ENCODE measurements at places on chromosomes 5 and 9. TPM values are rescaled to one million over a fixed set of nuclear protein-coding genes. Genes with fewer than 3 reads are reported as not detected.

STKLD1 gene
- 2.0 TPM for total RNA-seq

FBP2 gene
- not detected for total RNA-seq

GPR21 gene
- total RNA-seq = 0.21 TPM

C9orf43 gene
- total RNA-seq = 2.3 TPM

KIF3A gene
- total RNA-seq = 4.8 TPM

PIP5K1B gene
- 5.0 TPM for total RNA-seq

SAXO1 gene
- 0.06 TPM for total RNA-seq

PDZD2 gene
- total RNA-seq = 1.9 TPM

PCDHGA7 gene
- 1.2 TPM for total RNA-seq

SLC6A19 gene
- 0.49 TPM for total RNA-seq

DNA sequence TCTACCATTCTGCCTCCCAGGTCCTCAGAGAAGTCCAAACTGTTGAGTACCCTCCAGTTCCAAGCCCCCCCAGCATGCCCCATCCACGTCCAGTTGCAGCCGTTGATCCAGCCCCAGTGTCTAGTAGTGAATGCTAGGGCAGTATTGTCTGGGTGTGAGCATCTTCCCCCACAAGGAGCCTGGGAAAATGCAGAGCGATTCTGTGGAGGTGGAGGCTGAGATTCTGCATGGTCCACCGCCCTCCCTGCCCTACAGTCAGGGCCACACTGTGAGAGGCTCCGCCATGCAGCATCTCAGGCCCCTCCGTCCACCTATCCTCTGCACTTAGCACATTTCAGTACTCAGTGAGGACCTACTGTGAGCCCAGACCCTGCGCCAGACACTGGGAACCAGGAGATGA lies 135.9 kb downstream of the GABBR2 start:
- H3K36me3 ChIP-seq = no peaks in the 10 kb centered on the region
- no peak overlapping the region for H3K27ac ChIP-seq
- H3K27me3 ChIP-seq = no peaks in the 10 kb centered on the region

GRCh38 chr9:3793971-3794383 lies 268.2 kb upstream of the RFX3 start:
- DNase-seq = peak; percentile 7
- H3K4me1 ChIP-seq = no peaks in the 10 kb centered on the region
- H3K36me3 ChIP-seq = no peaks in the 10 kb centered on the region
- no peaks in the 10 kb centered on the region for H3K27me3 ChIP-seq

DNA sequence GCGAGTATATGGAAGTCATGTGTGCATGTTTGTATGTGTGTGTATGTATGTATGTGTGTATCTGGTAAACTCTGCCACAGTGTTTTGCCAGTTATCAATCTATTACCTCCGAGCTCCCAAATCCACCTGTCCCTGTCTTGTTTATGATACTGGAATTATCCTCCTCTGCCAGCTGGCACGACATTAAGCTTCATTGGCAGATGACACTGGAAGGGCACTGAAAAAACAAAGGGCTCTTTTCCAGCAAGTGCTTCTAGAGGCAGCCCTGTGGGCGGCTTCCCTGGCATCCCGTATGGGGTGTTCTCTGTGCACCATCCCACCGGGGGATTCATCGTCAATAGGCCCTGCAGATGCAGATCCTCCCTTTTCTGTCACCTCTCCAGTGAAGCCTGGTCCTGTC lies 221.5 kb downstream of the MSX2 start:
- DNase-seq = no peak
- no peak overlapping the region for H3K27ac ChIP-seq
- H3K4me3 ChIP-seq = no peak overlapping the region
- no peaks in the 10 kb centered on the region for H3K27me3 ChIP-seq

DNA sequence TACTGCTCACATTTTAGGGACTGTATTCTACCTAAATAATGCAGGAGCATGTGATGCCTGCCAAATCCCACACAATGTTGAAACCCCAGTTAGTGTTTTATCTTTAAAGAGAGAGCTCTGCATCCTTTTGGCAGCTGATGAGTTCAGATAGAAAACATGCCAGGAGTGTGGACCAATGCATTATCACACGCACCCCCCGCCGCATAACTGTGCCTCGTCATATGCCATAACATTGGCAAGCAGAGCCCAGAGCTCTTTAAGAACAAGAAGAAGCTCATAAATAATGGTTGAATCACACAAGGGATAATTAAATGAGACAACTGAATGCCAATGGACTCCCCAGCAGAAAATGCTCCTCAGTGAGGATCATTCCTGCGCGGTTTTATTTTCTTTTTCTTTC lies 52.8 kb upstream of the RORB start:
- H3K36me3 ChIP-seq = no peaks in the 10 kb centered on the region
- no peaks in the 10 kb centered on the region for H3K27me3 ChIP-seq
- H3K4me1 ChIP-seq = peaks cover 8% of the 10 kb centered on the region
- H3K4me3 ChIP-seq = no peak overlapping the region

- no peaks in the 10 kb centered on the region for H3K27me3 ChIP-seq
- H3K4me3 ChIP-seq = no peak overlapping the region
- no peak overlapping the region for H3K27ac ChIP-seq
- no peaks in the 10 kb centered on the region for H3K4me1 ChIP-seq
- no peaks in the 10 kb centered on the region for H3K36me3 ChIP-seq
Measured at GRCh38 chr9:27112235-27112634, 3.2 kb downstream of the TEK start.

GRCh38 chr9:105887679-105888078 lies 193.3 kb downstream of the TMEM38B start:
- no peaks in the 10 kb centered on the region for H3K36me3 ChIP-seq
- no peak for DNase-seq
- no peak overlapping the region for H3K4me3 ChIP-seq
- no peaks in the 10 kb centered on the region for H3K4me1 ChIP-seq
- no peak overlapping the region for H3K27ac ChIP-seq

DNA sequence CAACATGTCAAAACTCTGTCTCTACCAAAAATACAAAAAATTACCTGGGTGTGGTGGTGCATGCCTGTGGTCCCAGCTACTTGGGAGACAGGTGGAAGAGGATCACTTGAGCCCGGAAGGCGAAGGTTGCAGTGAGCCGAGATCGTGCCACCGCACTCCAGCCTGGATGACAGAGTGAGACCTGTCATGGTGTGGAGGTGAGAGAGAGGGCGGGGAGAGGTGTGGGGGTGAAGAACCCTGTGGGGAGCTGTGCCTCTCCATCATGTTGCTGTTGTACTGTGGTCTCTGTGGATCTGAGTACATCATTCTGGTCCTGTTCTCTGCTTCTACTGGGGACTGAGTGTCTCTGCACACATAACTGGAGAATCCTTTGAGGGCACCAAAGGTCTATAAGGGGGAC lies 11.3 kb upstream of the SLC34A1 start:
- H3K27ac ChIP-seq = no peak overlapping the region
- H3K27me3 ChIP-seq = no peaks in the 10 kb centered on the region
- peaks cover 17% of the 10 kb centered on the region for H3K4me1 ChIP-seq
- no peak overlapping the region for H3K4me3 ChIP-seq
- no peaks in the 10 kb centered on the region for H3K36me3 ChIP-seq

DNA sequence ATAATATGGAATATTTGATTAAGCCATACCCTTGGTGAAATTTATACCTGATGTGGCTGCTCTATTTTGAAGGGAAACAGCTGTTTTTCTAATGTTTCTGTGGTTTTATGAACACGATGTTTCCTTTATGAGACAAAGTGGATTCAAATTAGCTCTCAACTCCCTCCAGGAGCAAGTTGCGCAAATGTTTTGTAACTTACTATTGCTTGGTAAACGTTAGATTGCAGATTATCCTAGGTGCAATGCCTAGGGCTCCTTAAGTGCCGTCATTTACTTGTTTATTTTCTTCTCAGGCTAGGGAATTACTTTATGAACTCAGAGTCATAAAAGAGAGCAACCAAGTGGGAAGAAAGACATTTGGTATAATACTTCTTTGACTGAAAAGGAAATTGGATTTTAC lies 763.1 kb downstream of the TAF11L14 start:
- peaks cover 3% of the 10 kb centered on the region for H3K4me1 ChIP-seq
- no peak overlapping the region for H3K27ac ChIP-seq
- no peak for DNase-seq
- no peak overlapping the region for H3K4me3 ChIP-seq

DNA sequence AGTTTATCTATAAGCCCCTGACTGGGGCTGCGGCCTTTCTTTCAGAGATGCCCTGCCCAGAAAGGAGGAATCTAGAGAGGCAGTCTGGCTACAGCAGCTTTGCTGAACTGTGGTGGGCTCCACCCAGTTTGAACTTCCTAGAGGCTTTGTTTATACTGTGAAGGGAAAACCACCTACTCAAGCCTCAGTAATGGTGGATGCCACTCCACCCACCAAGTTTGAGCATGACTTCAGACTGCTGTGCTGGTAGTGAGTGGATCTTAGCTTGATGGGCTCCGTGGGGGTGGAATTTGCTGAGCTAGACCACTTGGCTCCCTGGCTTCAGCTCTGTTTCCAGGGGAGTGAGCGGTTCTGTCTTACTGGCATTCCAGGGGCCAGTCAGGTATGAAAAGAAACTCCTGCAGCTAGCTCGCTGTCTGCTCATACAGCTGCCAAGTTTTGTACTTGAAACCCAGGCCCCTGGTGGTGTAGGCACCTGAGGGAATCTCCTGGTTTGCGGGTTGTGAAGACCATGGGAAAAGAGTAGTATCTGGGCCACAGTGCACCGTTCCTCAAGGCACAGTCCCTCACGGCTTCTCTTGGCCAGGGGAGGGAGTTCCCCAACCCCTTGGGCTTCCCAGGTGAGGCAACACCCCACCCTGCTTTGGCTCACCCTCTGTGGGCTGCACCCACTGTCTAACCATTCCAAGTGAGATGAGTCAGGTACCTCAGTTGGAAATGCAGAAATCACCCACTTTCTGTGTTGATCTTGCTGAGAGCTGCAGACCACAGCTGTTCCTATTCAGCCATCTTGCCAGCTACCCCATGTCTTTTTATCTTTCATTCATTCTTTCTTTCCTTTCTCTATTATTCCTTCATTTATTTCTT lies 211.8 kb upstream of the C9orf72 start:
- H3K27me3 ChIP-seq = no peaks in the 10 kb centered on the region
- no peak overlapping the region for H3K4me3 ChIP-seq
- DNase-seq = no peak

DNA sequence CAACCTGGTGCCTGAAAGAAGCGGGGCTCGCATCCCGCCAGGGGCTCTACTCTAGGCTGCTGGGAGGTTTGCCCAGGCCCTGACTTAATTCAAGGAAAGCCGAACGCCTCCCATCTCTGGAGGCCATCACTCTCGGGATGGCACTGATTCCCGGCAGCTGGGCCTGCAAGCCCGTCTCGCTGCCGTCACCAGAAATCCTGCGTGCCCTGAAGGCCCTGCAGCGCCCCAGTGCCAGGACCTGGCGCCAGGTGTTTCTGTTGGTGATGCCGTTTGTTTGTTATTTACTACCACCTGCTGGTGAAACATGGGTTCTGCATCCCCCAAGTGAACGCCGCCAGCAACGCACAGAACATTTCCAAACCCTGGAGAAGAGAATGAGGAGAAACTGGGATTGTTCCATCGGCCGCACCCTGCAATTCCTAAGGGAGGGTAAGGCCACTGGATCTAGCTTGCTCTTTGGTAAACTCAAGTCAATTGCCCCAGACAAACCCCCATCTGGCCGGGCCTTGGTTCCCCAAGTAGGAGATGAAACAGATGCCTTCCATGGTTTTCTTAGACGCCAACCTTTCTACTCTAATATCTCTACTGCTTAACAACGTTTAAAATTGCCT lies 77.9 kb downstream of the AK8 start:
- no peak overlapping the region for H3K4me3 ChIP-seq
- H3K27ac ChIP-seq = no peak overlapping the region
- H3K4me1 ChIP-seq = no peaks in the 10 kb centered on the region

- no peak overlapping the region for H3K27ac ChIP-seq
- no peak for DNase-seq
- H3K4me1 ChIP-seq = peaks cover 2% of the 10 kb centered on the region
- H3K4me3 ChIP-seq = no peak overlapping the region
- no peaks in the 10 kb centered on the region for H3K36me3 ChIP-seq
Measured at GRCh38 chr9:3028535-3028934, 184.6 kb upstream of the PUM3 start.

DNA sequence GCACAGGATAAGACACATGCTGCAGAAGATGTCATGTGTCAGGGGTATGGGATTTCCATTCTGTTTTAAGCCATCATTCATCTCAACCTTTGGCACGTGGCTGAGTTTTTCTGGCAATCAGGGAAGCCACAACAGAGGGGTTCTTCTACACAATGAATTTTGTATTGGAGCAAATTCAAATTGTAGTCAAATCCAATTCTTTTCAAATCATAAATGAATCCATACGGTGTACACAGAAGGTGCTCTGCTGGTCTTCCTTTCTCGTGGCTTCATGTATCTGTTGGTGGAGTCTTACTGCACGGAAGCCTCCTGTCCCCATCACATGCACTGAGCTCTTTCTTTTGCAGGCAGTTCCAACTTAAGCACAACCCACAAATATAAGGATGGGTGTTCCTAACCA lies 436.7 kb upstream of the DAP start:
- no peak overlapping the region for H3K27ac ChIP-seq
- no peaks in the 10 kb centered on the region for H3K36me3 ChIP-seq
- no peak overlapping the region for H3K4me3 ChIP-seq

DNA sequence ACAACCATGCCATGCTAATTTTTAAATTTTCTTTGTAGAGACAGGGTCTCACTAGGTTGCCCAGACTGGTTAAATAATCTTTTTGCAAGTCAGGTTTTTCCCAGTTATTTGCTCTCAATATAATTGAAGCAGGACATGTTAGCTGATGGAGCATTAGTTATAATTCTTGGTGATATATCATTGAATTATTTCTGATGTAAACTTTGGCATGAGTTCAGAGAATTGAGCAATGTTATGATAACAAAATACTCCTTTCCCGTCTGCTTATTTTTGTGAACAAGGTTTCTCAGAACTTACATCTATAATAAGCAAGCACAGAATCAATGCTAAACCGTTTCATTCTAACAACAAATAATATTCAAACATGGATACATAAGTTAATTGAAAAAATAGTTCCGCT lies 37.8 kb downstream of the BHMT start:
- H3K27me3 ChIP-seq = no peaks in the 10 kb centered on the region
- no peak overlapping the region for H3K4me3 ChIP-seq
- no peak overlapping the region for H3K27ac ChIP-seq
- H3K4me1 ChIP-seq = peaks cover 4% of the 10 kb centered on the region

- no peaks in the 10 kb centered on the region for H3K36me3 ChIP-seq
- no peak for DNase-seq
- H3K4me1 ChIP-seq = no peaks in the 10 kb centered on the region
- no peak overlapping the region for H3K4me3 ChIP-seq
Measured at GRCh38 chr5:149037817-149038216, 25.0 kb downstream of the SH3TC2 start.

GRCh38 chr9:17656889-17657288 lies 78.0 kb downstream of the SH3GL2 start:
- no peak overlapping the region for H3K27ac ChIP-seq
- no peaks in the 10 kb centered on the region for H3K27me3 ChIP-seq
- H3K36me3 ChIP-seq = no peaks in the 10 kb centered on the region
- DNase-seq = no peak

GRCh38 chr5:127486471-127486870 lies 31.0 kb upstream of the PRRC1 start:
- H3K36me3 ChIP-seq = no peaks in the 10 kb centered on the region
- DNase-seq = no peak
- H3K4me1 ChIP-seq = no peaks in the 10 kb centered on the region

Measured in cardiac muscle cell (in vitro differentiated cells and primary cell).